Esophagus squamous epithelium (tissue), 5 donors: ENCODE measurements at places on chromosomes 5 and 9.

DNA sequence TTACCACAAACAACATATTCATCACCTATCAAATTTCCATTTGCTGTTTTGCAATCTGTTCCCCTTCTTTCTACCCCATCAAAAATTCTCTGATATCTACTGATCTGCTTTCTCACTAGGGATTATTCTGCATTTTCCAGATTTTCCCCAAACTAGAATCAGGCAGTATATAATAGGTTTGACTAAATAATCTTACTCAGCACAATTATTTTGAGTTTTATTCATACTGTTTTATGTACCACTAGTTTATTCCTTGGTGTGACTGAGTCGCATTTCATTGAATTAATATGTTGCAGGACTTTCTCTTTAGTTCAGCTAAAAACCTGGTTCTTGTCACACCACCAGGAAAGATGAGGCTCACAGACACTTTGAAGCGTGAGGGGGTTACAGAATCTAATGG lies 131.4 kb downstream of the CYLC2 start:
- no peak for DNase-seq

GRCh38 chr9:35407846-35408245 lies 82.1 kb upstream of the RUSC2 start:
- no peak for DNase-seq

- DNase-seq = no peak
Observed at GRCh38 chr5:115684513-115685037, 58.7 kb upstream of the TMED7 start.

GRCh38 chr5:131068893-131069643 lies 96.0 kb downstream of the HINT1 start:
- DNase-seq = no peak

GRCh38 chr9:75432386-75432785 lies 344.1 kb downstream of the OSTF1 start:
- DNase-seq = no peak
